ENCODE measurements at places on chromosomes 3 and 15.
A peak's percentile ranks its signal among the peaks of the same experiment; 100 is the strongest.

DNA sequence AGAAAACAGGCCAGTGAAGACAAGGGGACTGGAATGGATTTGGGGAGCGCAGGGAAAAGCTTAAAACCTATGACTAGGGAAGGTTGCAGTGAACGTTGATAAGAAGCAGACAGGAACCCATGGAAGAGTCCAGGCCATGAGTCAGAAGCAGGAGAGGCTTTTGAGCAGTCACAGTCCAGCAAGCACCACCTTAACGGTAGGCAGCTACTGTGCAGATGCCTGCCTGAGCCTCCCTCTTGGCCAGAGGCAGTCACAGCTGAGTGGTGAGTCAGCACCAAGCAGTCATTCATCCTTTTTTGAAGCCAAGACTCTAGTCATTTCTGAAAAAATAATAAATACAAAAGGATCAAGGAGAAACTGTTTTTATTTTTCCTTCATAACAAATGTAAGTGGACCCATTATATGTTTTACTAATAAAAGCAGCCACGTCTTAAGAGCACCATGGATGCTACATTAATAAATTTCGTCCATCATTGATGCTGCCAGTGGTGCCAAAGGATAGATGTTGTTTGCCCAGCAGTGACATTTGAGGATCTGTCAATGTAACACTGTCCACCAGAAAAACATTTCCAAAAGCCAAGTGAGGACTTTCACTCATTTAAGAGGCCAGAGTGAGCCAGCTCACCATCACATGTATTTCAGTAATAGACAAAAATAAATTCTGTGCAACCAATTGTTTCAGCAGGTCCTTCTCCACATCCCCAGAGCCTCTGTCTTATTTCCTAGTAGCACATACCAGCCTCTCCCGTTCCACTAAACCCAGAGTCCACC, 42.1 kb upstream of the ACTC1 start:
- DNase-seq = peak; percentile 19

DNA sequence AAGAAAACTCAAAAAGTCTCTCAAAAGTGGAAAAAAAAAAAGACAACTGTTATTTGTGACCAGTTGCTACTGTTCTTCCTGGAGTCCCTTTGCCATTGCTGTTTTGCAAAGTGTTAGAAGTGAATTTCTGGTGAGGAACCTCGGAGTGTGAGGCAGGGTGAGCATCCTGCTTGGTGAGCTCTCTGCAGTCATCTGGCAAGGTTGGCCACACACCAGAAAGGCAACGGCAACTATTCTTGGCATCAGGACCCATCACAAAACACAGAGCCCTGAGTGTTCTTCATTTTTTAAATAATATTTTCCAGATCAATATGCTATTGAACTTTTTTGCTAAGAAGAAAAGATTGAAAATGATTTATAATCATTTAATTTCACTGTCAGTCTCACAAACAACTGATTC, 60.7 kb downstream of the CGNL1 start:
- DNase-seq = no peak

DNA sequence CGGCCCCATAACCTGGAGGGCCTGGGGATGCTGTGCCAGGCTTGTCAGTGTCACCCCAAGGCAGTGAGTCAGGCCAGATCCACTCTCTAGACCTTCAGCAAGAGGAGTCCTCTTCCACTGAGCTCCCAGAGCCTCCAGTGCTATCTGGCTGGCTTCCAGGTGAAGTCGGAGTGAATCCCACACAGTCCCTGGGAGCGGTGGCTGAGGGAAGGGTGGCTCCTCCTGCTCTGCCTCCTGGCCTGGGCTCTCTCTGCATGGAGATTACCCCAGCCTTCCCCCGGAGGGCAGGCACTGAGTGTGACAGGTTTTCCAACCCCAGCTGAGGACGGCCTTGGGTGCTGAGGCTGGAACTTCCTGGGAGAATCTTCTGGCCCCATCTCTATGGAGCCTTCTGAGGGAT, 82.7 kb downstream of the EPHB1 start:
- DNase-seq = no peak

DNA sequence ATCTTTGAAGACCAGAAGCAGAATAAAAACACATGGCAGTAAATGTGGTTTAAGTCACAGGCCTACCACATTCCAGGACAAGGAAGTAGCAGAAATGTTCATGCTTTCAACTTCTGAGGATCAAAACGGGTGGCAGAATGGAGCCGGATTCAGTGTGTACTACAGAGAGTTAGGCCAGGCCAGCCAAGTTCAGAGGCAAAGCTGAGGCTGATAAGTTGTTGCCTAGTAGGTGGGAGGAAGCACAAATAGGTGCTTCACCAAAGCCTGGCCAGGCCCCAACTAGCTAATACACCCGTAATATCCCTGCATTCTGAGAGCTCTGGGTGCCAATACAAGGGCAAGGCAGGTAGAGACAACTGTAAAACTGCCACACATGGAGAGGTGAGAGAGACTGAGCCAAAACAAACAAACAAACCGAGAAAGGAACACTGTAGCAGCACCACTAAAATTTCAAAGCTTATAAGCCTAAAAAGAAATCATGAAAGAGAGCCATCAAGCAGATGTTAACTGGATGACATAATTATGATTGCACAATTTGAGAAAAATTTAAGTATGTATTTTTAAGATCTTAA, 156.4 kb upstream of the CBLB start:
- no peak for DNase-seq

GRCh38 chr15:66795851-66796250, 93.8 kb downstream of the SMAD6 start:
- DNase-seq = no peak

- DNase-seq = no peak
These were observed 1.9 kb upstream of the PLCD1 start for GRCh38 chr3:38031022-38031994.

DNA sequence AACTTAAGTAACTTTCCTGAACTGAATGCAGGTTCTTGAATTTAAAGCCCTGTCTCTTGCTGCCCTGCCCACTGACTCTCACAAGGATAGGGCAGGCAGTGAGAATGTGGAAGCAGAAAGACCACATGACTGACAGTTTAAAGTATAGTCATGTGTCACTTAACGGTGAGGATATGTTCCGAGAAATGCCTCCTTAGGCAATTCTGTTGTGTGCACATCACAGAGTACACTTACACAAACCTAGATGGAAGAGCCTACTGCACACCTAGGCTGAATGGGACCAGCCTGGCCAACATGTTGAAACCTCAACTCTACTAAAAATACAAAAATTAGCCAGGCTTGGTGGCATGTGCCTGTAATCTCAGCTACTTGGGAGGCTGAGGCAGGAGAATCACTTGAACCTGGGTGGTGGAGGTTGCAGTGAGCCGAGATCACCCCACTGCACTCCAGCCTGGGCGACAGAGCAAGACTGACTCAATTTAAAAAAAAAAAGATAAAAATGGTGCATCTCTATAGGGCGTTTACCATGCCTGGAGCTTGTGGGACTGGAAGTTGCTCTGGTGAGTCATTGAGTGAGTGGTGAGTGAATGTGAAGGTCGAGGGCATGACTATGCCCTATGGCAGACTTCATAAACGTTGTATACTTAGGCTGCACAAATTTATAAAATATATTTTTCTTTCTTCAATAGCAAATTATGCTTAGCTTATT, 18.9 kb upstream of the COPG1 start:
- no peak for DNase-seq

DNA sequence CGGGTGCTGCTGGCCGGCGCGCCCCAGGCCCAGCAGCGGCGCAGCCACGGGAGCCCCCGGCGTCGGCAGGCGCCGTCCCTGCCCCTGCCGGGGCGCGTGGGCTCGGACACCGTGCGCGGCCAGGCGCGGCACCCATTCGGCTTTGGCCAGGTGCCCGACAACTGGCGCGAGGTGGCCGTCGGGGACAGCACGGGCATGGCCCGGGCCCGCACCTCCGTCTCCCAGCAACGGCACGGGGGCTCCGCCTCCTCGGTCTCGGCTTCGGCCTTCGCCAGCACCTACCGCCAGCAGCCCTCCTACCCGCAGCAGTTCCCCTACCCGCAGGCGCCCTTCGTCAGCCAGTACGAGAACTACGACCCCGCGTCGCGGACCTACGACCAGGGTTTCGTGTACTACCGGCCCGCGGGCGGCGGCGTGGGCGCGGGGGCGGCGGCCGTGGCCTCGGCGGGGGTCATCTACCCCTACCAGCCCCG, 777 bp downstream of the LOXL1 start:
- peak; percentile 18 for DNase-seq

GRCh38 chr15:64763021-64763420, 12.4 kb downstream of the RBPMS2 start:
- no peak for DNase-seq

DNA sequence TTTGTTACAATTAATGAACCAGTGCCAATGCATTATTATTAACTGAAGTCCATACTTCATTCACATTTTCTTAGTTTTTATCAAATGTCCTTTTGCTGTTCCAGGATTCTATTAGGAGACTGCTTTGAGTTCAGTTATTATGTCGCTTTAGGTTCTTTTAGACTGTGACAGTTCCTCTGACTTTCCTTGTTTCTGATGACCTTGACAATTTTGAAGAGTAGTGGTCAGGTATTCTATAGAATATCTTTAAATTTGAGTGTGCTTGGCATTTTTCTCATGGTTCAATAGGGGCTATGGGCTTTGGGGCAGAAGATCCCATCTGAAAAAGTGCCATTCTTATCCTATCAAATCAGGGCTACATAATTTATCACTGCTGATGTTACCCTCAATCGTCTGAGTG, 126.3 kb downstream of the APBA2 start:
- no peak for DNase-seq

DNA sequence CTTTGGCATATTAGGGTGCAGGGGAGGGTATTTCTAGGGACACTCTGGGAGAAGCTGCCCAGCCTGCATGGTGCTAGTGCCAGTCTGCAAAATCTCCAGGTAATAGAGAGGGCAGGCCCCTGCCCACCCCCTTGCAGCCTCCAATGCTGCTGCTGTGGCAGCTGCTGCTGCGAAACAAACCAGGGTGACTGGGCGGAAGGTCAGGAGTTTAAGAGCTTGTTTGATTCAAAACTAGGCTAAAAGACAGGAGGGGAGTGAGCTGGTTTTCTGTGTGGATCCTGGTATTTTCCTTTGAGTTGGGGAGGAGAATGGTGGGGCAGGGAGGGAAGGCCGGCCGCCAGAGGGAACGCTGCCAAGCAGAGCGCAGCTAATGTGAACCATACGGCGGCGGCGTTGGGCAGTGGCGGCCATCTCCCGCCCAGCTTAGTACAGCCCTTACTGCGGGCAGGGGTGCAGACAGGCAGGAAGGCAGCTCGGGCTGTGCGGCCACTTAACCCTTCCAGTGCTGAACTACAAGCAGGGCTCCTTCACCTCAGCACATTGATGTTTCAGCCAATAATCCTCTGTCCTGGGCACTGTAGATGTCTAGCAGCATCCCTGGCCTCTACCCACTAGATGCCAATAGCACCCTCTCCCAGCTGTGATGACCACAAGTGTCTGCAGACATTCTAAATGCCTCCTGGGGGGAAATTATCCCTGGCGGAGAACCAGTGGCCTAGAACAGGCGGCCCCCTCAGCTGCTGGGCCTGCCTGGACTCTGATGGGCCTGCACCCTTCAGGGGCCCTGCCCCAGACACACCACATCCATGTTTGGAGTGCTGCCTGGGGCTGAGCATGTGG, 125.7 kb downstream of the EEFSEC start:
- DNase-seq = no peak

DNA sequence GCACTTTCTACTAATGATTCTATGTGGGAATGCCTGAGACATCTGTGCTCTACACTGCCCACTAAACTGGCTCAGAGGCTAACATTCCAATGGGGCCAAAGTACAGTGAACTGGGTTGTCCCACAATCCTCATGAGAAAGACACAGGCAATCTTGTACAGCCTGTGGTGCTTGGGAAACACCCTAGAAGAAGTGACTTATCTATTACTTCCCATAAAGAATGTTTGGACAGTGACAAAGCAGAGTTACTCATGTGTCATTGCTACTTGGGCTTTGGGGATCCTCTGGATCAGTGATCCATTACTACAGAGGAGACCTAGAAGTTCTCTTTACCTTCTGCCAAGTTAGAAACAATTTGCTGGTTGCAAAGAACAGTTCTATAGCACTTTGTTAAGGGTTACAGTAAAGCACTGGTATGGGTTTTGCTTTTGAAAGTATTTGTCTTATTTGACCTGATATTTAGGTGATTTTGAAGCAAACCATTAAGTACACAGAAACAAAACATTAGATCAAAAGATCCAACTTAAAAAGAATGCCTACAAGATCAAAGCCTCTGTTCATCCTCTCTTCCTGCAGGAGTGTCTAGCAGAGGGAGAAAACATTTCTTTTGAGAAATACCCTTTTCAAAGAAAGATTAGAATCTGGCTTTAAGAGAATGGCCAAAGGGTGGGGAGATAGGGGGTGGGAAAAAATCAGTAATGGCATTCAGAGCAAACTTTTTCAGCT, 75.8 kb downstream of the CTNNB1 start:
- no peak for DNase-seq

- no peak for DNase-seq
These were observed 248.8 kb upstream of the NSMCE3 start for GRCh38 chr15:29518442-29518841.

DNA sequence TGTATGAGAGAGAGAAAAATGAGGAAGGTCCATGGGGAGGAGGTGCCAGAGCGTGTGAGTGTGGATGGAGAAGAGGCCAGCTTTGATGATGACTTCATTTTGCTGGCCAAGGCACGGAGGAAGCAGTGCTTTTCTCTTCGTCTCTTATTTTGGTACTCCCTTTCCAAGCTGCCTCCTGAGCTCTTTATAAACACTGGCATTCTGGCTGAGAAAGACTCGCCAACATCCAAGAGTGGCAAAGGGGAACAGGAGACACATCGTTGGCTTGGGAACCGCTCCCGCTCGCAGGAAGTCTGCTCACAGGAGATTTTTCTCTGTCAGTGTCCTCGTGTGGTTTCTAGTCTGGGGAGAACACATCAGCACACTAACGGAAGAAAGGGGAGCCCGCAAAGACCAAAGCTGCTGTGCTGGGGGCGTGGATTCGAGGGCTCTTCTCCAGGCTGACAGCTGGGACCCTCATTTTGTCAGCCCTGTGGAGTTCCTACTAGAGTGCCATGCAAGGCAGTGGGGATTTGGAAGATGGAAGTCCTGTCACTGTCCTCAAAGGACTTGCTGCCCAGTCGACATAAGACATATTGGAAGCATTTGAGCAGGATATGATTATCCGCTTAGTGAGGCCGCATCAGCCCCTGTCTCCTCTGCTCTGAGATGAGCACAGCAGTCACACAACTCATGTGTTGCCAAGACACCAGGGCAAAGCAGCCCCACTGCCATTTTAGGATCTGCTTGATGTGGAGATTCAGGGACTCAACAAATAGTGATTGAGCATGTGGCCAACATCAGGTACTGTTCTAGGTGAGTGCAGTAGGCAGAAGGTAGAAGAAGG, 8.0 kb upstream of the SEMA4B start:
- no peak for DNase-seq

GRCh38 chr15:25469377-25469776, 30.6 kb upstream of the UBE3A start:
- no peak for DNase-seq

Data from K562 (cell line).